ENCODE measurements at places on chromosomes 2 and 18.
A peak's percentile ranks its signal among the peaks of the same experiment; 100 is the strongest.

- DNase-seq = peak; percentile 93
Measured at GRCh38 chr2:231677632-231678104, 30.7 kb upstream of the PTMA start.

DNA sequence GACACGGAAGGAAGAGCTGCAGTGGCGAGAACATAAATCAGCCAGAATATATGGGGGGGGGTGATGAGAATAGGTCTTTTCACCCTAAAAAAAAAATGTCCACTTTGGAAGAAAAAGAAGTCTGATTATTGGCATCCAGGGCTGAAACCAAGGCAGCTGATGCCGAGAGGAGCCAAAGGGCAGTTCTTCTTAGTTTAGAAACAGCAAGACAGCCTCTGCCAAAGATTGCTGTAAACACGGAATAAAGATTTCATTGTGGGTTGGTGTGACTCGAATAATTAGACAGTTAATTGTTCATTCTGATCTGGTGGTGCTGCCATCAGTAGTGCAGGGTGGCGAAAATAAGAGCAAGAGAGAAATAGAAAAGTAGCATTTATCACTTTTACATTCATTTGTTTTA, 3.5 kb downstream of the CDH20 start:
- DNase-seq = no peak

DNA sequence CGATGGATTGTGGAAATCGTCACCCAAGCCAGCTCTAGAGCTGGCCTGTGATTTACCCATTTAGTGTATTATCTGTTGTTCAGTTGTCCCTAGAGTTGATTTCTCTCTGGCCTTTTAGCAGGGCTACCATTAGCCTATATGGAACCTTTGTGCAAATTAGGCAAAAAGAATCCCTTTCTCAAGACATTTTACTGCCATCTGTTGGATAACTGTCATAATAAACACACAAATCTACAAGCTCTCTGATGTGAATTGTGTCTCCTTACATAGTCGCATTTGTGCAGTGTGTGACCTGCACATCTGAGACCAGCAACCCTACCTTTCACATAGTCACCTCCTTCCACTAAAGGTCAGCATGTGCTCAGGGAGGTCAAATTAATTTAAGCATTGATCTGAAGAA, 34.0 kb downstream of the LOXHD1 start:
- peak; percentile 44 for DNase-seq

DNA sequence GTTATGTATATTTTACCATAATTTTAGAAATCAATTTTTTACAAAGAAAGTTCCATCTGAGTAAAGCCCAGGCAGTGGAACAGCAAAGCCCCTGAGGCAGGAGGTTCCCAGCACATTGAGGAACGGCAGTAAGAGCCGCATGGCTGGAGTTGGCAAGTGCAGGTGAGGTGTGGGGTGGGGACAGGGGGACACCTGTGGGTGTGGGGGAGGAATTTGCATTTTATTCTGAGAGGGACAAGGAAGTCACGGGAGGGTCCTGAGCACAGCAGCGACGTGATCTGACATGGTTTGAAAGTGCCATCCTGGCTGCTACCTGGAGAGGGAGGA, 16.1 kb upstream of the ADI1 start:
- DNase-seq = no peak

GRCh38 chr2:8431446-8432125, 250.3 kb upstream of the ID2 start:
- DNase-seq = no peak

- no peak for DNase-seq
Measured at GRCh38 chr2:205901491-205901890, 184.5 kb downstream of the INO80D start.

- no peak for DNase-seq
Measured at GRCh38 chr2:172763079-172763478, 27.4 kb downstream of the RAPGEF4 start.
